ENCODE measurements at places on chromosomes 5 and 9. TPM values are rescaled to one million over a fixed set of nuclear protein-coding genes. Genes with fewer than 3 reads are reported as not detected.

DNA sequence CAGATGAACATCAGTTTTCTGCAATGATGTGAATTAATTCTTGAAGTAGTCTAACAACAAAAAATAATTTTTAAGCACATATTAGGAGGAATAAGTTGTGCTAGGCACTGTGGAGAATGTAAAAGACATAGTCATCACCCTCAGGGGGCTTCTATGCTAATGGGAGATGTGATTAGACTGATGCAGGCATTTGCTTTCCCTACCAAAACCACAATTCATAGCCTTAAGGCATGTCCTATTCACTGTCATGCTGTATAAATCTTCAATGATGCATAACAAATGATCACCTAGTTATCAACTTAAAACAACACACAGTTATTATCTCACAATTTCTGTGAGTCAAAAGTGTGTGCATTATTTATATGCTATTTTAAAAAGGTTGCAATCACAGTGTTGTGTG lies 422.6 kb downstream of the MAN2A1 start:
- no peak overlapping the region for H3K4me3 ChIP-seq
- no peaks in the 10 kb centered on the region for H3K36me3 ChIP-seq
- DNase-seq: no peak
- H3K4me1 ChIP-seq: no peaks in the 10 kb centered on the region
- H3K27me3 ChIP-seq: no peaks in the 10 kb centered on the region

Gene SNCB
- total RNA-seq: not detected

DNA sequence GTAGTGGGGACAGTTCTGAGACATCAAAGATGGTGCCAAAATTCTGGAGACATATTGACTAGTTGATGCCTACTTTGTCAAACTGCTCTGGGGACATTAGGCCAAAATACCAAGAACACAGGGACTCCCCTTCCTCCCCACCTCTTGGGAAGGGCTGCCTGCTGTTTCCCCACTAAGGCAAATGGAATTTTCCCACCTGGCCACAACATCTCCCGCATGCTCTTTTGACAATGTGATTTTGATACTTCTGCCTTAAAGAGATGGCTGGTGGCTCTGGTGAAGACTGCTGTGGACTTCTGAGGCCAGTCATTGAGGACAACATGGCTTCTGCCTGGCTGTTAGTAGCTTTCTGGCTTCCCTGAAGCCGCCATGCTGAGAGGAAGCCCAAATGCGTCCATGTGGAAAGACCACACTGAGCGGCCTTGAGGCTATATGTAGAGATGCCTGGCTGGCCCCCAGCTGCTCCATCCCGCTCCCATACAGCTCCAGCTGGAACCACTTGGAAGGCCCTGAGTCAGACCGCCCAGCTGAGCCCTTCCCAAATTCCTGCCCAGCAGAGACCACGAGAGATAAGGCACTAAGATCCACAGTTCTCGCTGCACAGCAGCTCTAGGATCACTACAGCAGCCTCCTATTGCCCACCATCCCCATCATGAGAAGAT lies 226.7 kb downstream of the SYK start:
- DNase-seq: no peak
- no peaks in the 10 kb centered on the region for H3K4me1 ChIP-seq
- no peaks in the 10 kb centered on the region for H3K27me3 ChIP-seq
- H3K36me3 ChIP-seq: no peaks in the 10 kb centered on the region
- H3K4me3 ChIP-seq: no peak overlapping the region

Gene C8G
- total RNA-seq: 4.4 TPM

Gene IFNA13
- not detected for total RNA-seq

- no peaks in the 10 kb centered on the region for H3K36me3 ChIP-seq
- H3K27ac ChIP-seq: no peak overlapping the region
- no peak overlapping the region for H3K4me3 ChIP-seq
- no peaks in the 10 kb centered on the region for H3K27me3 ChIP-seq
Observed at GRCh38 chr9:14278291-14278721, 35.6 kb downstream of the NFIB start.

DNA sequence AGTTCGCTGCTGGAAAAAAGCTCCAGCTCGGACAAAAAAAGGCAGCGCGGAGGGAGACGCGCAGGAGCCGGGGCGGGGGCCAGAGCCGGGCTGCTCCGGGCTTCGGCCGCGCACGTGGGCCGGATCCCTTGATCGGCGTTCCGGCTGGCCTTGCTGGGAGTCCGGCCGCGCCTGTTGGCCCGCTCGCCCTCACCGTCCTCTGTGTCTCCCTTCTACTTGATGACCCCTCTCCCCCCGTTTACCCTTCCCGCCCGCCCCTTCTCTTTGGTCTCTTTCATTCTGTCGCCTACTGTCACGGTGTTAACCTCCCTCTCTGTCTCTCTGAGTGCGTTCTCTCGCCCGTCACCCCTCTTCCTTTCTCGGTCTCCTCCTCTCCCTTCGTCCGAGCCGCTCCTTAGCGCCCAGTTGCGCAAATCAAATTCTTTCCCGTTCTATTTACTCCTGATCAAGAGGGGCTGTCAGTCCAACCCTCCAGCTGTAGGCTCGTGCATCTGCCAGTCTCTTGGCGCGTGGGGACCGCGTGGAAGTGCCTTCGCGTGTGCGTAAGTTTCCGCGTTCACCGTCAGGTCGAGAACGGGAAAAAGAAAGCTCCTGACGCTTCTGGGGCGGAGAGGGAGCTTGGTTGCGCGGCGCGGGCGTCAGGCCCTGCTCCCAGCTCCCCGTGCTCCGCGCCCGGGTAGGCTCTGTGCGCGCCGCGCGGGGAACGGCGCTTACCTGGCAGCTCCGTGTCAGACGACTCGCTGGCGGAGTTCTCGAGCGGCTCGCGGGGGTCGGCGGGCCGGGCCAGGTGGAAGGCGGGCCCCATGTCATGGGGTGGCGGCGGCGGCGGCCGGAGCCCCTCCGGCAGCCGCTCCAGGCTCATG lies 798 bp downstream of the PITX1 start:
- peak overlapping the region; percentile 63 for H3K27ac ChIP-seq
- H3K4me1 ChIP-seq: peaks cover 17% of the 10 kb centered on the region
- H3K4me3 ChIP-seq: peak overlapping the region; percentile 100
- no peaks in the 10 kb centered on the region for H3K36me3 ChIP-seq
- H3K27me3 ChIP-seq: no peaks in the 10 kb centered on the region
- DNase-seq: peak; percentile 33

Gene CDC25C
- 36.2 TPM for total RNA-seq

Gene ZFP37
- total RNA-seq: 0.90 TPM

Gene FOXI1
- not detected for total RNA-seq

GRCh38 chr5:133977858-133978257 lies 9.4 kb upstream of the C5orf15 start:
- DNase-seq: no peak
- H3K27me3 ChIP-seq: no peaks in the 10 kb centered on the region
- H3K4me3 ChIP-seq: no peak overlapping the region
- H3K4me1 ChIP-seq: no peaks in the 10 kb centered on the region

DNA sequence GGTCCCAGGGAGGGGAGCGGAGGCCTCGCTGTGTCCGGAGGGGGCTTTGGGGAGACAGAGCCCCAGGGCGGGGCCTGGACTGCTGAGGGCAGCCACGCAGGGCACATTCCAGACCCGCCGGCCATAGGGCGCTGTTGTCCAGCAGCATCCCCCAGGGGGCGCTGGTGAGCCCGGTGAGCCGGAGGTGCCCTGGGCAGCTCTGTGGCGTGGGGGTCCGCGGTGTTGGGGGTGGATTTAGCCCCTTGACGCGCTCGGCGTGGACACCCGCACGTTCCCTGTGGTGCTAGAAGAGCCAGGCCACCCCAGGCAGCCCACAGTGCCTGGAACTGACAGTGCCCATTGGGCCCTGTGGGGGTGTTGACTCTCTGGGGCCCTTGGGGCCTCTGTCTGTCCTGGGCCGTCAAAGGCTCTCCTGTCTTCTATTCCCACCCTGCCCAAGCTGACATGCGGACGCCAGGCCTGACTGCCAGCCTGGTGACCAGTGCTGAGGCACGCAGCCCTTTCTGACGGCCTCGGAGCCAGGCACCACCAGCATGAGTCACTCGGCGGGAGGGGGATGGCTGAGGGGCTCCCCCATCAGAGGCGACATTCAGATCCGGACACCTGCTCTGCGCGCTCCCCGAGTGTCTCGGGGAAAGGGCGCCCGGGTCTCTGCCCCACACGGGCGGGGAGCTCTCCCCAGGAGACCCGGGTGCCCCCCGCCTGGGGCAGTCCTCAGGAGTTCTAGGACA lies 23.9 kb downstream of the TPPP start:
- peak; percentile 50 for DNase-seq
- no peaks in the 10 kb centered on the region for H3K36me3 ChIP-seq
- H3K27me3 ChIP-seq: no peaks in the 10 kb centered on the region
- H3K4me3 ChIP-seq: no peak overlapping the region
- H3K4me1 ChIP-seq: peaks cover 27% of the 10 kb centered on the region

DNA sequence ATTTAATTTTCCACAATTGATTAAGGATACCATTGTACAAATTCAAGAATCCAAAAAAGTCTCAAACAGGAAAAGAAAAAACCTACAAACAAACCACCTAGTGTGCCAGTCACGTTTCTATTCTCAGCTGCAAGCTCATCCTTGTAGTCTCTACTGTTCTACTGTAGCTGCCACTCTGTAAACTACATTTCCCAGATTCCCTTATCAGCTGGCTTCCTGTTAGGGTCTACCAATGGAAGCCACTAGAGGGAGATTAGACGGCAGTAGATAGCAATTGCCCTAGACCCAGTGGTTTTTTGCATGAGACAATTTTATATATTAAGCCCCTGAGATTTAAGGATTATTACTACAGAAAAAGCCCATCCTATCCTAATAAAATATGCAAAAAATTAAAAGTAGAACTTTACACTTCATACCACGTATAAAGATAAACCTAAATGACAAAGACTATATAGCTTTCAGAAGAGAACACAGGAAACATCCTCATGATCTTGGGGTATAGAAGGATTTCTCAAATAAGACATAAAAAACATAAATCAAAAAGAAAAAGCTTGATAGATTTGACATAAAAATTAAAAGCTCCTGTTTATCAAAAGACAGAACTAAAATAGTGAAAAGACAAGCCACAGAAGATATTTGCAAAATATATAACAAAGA lies 37.4 kb downstream of the P4HA2 start:
- no peaks in the 10 kb centered on the region for H3K4me1 ChIP-seq
- H3K36me3 ChIP-seq: no peaks in the 10 kb centered on the region
- no peak overlapping the region for H3K27ac ChIP-seq
- peak; percentile 11 for DNase-seq
- no peak overlapping the region for H3K4me3 ChIP-seq
- no peaks in the 10 kb centered on the region for H3K27me3 ChIP-seq

- no peaks in the 10 kb centered on the region for H3K4me1 ChIP-seq
- no peak overlapping the region for H3K4me3 ChIP-seq
- DNase-seq: no peak
- H3K36me3 ChIP-seq: no peaks in the 10 kb centered on the region
- no peaks in the 10 kb centered on the region for H3K27me3 ChIP-seq
Observed at GRCh38 chr9:107650321-107650720, 160.8 kb upstream of the KLF4 start.

- no peak for DNase-seq
- no peaks in the 10 kb centered on the region for H3K36me3 ChIP-seq
- H3K4me1 ChIP-seq: no peaks in the 10 kb centered on the region
- no peak overlapping the region for H3K4me3 ChIP-seq
- H3K27ac ChIP-seq: no peak overlapping the region
Observed at GRCh38 chr9:131668439-131669268, 71.2 kb downstream of the RAPGEF1 start.

- no peaks in the 10 kb centered on the region for H3K27me3 ChIP-seq
- DNase-seq: no peak
- H3K4me3 ChIP-seq: no peak overlapping the region
- H3K4me1 ChIP-seq: no peaks in the 10 kb centered on the region
- no peaks in the 10 kb centered on the region for H3K36me3 ChIP-seq
Observed at GRCh38 chr5:128422612-128423011, 115.4 kb downstream of the FBN2 start.

DNA sequence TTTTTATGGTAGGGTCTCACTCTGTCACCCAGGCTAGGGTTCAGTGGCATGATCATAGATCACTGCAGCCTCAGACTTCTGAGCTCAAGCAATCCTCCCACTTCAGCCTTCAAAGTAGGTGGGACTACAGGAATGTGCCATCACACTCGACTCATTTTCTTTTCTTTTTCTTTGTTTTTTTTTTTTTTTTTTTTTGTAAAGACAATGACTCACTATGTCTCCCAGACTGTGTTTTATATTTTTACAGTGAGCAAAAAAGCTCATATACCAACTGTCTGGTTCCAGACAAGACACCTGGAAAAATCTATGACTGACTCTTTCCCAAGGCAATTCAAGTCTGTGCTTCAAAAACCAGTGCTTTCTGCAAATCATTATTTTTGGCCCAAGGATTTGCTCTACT lies 10.8 kb upstream of the FOXD1 start:
- no peaks in the 10 kb centered on the region for H3K36me3 ChIP-seq
- no peak overlapping the region for H3K27ac ChIP-seq
- peaks cover under 1% of the 10 kb centered on the region for H3K4me1 ChIP-seq
- H3K27me3 ChIP-seq: no peaks in the 10 kb centered on the region
- H3K4me3 ChIP-seq: no peak overlapping the region

- no peaks in the 10 kb centered on the region for H3K27me3 ChIP-seq
- no peak overlapping the region for H3K4me3 ChIP-seq
- no peak for DNase-seq
- no peaks in the 10 kb centered on the region for H3K36me3 ChIP-seq
- no peak overlapping the region for H3K27ac ChIP-seq
- no peaks in the 10 kb centered on the region for H3K4me1 ChIP-seq
Observed at GRCh38 chr5:100584889-100585288, 49.7 kb downstream of the FAM174A start.

- peaks cover 3% of the 10 kb centered on the region for H3K4me1 ChIP-seq
- no peaks in the 10 kb centered on the region for H3K36me3 ChIP-seq
- H3K4me3 ChIP-seq: peak overlapping the region; percentile 66
- no peak overlapping the region for H3K27ac ChIP-seq
- H3K27me3 ChIP-seq: no peaks in the 10 kb centered on the region
Observed at GRCh38 chr9:137077758-137078693, 709 bp downstream of the UAP1L1 start.

GRCh38 chr9:114469091-114469853 lies 36.0 kb downstream of the WHRN start:
- no peak for DNase-seq
- no peaks in the 10 kb centered on the region for H3K27me3 ChIP-seq
- H3K4me3 ChIP-seq: no peak overlapping the region
- H3K4me1 ChIP-seq: no peaks in the 10 kb centered on the region

DNA sequence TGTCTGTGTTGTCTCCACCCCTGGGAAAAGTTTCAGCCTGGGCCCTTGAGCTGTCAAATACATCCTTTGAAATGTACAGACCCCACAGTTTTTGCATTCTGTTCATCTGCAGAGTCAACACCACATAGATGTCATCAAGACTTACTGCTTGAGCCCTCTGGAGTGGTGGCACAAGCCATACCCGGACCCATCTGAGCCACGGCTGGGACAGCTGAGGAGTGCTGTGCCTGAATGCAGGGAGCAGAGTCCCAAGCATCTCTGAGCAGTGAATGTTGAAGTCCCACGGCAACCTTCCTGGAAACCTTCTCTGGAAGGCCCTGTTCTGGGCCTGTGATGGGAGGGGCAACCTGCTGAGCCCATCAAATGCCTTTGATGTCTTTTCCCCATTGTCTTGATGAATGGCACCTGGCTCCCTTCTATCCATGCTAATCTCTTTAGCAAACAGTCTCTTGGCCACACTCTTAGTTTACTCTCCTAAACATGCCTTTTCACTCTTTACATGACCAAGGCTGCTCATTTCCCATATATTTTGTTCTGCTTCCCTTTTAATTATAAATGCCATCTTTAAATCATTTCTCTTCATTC lies 92.5 kb downstream of the ATPSCKMT start:
- no peak overlapping the region for H3K4me3 ChIP-seq
- no peaks in the 10 kb centered on the region for H3K4me1 ChIP-seq
- no peak for DNase-seq
